Naive thymus-derived CD8-positive, alpha-beta T cell (primary cell): ENCODE measurements at places on chromosomes 1 and 21.

DNA sequence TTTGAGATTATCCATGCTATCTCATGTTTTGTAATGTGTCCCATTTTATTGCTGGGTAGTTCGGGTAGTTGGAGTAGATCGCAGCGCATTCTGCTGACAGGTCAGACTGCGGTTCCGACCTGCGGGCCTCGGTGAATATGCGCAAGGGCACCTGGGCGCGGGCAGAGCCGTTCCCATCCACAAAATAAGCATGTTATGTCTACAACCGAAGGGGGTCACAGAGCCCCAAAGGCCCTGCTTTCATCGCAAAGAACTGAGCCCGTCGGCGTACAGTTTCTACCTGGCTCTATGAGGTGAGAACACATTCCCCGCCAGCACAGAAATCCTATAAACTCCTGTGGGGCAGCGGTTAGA, 88.4 kb downstream of the PRKAB2 start:
- no peak for DNase-seq

DNA sequence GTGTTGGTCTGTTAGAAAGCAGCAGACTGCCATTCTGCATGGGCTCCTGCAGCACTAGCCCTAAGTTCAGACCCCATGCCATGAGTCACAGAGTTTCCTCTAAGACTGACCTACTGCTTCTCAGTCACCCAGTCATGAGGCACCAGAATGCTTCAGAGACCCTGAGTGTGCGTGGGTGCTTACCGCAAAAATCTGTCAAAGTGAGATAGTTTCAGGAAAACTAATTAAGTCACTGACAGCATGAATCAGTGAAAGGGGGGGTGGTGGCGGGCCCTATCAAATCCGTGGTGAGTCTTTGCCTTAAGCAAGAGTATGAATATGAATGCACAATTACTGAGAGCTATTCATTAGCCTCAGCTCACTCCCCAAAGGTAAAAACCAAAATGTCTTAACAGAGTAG, 98.1 kb downstream of the KCTD3 start:
- DNase-seq: no peak

DNA sequence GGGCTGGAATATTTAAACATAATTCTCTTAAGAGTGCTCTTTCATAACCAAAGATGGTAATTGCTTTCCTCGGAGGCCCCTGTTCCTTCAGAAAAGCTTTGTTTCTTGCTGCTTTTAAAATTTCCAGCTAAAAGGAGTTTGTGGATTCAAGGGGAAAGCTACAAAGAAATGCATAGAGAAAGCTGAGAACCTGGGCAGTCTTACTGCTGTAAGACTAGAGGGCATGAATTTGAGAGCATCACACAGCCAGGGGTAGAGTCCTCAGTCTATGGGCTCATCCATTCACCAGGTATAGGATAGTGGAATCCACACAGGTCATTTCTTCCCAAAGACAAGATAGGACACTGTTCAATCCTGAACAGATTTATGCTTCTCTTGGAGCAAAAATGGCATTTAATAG, 186.3 kb upstream of the PLD5 start:
- DNase-seq: no peak

GRCh38 chr1:153238527-153238926, 21.0 kb upstream of the LORICRIN start:
- no peak for DNase-seq

- DNase-seq: no peak
Measured at GRCh38 chr1:117702654-117703053, 96.8 kb downstream of the TENT5C start.

- no peak for DNase-seq
Measured at GRCh38 chr1:54171016-54171415, 18.2 kb upstream of the CDCP2 start.
